ENCODE measurements at places on chromosomes 12 and 14.

DNA sequence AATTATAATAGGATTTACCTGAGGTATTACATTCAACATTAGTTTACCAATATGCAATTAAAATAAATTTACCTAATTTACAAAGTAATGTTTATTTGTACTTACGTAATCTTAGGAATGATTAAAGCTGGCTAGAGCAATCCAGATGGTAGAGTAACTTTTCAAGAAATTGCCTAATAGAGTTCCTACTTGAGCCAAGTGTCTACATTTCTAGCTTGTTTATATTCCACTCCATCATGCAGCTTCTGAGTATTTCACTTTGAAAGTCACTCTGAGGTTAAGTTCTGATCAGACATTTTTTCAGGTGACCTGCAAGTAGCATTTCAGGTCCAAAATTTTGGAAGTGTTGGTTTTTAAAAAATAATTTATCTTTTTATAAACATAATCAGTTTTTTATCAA, 1080.7 kb downstream of the TRHDE start:
- DNase-seq, result no peak

DNA sequence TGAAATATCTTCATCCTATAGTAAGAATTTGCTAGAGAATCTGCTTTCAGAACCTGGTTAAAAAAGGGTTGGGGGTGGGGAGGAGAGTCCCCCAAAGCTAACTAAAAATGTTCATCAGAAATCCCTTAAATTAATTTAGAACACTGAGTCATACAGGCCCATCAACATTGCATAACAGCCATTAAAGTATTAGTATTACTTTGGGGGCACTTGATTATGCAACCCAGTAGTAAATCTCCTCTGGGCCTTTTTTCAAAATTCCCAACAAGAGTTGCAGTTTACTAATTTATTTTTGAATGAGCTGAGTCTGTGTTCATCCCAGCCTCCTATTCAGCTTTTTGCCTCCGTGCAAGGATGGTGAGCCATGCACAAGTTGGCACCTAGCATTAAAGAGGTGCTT, 8.8 kb upstream of the SLC24A4 start:
- no peak for DNase-seq

DNA sequence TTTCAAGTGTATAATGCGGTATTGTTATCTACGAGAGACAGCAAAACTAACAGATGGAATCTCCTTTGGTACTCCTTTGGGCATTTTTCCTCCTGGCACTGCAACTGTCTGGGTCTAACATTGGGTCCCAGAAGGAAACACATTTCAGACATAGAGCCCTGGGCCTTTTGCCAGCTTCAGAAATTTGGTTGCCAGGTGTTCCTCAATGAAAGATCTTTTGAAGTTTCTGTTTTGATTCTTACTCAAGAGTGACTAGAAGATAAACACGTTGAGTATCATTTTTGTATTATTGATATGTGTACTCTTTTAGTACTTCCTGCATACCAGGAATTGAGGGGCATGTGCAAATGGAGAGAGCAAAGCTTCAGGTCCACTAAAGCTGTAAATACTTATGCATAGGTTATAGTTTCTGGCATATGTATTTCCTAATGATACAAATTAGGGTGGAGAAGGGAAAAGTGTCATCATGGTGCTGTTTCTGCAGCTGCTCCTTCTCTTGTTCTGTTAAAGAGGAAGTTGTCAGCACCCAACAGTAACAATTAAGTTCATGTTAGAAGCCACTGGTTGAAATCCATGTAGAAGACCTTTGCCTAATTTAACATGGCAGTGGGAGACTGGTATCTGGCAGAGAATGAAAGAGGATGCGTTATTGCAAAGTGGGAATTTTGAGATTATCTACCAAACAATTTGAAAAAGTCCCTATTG, 53.5 kb downstream of the SLC38A6 start:
- DNase-seq, result no peak

GRCh38 chr14:70061108-70061507, 127.6 kb downstream of the SLC8A3 start:
- no peak for DNase-seq

GRCh38 chr12:3075315-3075714, 1.9 kb upstream of the TSPAN9 start:
- DNase-seq, result no peak

All from activated T-helper 1 cell treated with anti-CD3 and anti-CD28 coated beads, Interleukin-2, amount 50 U/mL, for 16 hours (primary cell).